ENCODE measurements at places on chromosomes 16 and 17.

DNA sequence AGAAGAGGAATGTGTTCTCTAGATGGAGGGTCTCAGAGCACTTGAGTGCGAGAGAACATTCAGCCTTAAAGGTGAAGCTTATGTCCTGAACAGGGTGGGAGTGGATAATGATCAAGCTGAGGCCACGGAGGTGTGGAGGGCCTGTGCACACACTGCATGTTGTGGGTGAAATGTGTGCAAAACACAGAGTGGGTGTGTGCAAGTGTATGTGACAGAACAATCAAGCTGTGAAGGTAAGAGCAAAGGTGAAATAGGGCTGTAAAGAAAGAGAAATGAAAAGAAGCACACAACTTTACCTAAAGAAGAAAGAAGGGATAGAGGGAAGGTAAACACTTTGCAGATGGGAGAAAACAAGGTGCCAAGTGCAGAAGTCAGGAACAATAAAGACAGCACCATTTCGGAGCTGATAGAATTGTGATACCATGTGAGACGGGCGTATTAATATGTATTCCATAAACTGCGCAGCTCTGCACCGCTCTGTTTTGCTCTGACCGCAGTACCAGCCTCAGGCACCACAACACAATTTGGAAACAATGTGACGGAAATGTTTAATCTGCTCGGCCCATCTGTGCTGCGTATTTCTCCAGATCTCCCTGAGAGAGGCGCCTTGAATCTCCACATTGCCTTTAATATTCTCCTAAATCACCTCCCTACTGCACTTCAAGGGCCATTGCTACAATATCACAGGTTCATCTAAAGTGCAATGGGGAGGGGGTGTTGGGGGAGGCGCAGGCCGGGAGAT, 40.6 kb downstream of the SNX11 start:
- DNase-seq, result peak; percentile 25

DNA sequence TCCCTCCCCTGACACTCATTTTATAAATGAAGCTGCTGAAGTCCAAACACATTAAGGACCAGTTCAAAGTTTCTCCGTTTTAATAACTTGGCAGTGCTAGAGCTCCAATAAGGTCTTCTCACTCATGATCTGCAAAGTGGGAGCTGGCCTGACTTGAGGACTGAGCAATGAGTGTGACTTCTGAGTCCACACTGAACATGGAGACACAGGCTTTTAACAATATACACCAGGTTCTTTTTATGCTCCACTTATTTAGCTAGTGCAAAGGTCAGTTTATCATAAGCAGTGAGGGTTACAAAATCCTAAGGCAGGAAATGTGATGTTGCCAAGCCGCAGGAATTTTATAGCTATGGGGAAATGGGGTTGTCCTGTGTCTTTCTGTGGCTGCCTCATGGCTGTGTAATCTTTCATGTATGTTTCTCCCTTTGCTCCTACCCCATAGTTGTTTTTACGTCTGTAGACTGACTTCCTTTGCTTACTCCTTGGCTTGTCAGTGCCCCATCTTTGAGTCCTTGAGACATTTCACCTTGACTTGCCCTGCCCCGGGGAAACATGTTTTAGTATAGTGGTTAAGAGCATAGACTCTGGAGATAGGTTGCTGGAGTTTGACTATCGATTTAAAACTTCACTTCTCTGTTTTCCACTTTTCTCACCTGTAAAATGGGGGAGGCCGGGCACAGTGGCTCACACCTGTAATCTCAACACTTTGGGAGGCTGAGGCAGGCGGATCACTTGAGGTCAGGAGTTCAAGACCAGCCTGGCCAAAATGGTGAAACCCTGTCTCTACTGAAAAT, 12.2 kb upstream of the MMD start:
- peak; percentile 89 for DNase-seq

- DNase-seq, result peak; percentile 52
These were observed 33.8 kb downstream of the GTF3C1 start for GRCh38 chr16:27515874-27516353.

DNA sequence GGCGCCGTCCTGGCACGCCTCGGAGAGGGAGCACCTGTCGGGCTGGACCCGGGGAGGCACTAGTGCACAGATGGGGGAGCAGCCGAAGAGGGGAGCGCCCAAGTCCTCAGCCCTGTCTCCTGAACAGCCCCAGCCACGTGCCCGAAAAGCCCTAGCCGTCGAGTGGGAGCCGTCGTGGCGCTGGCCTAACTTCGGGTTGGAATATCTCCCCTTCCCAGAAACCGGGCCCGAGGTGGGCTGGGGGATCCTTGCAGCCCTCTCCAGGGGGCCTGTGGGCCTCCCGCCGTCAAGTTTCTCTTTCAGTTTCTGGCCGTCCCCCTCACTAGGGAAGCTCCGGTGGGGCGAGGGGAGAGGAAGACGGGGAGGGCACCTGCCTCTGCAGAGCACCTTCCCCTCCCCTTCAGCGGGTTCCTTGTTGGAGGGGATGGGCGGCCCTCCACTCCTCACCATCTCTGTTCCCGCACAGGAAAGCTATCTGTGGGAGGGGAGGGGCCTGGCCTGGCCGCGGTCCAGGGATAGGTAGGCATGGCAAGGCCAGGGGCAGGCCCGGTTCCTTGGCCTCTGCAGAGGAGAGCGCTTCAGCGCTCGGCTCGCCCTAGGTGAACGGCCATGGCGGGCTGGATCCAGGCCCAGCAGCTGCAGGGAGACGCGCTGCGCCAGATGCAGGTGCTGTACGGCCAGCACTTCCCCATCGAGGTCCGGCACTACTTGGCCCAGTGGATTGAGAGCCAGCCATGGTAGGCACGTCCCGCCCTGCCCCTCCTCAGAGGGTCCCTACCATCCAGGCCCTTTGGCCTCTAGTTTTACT, 709 bp downstream of the STAT5A start:
- DNase-seq, result no peak
